ENCODE measurements at places on chromosomes 7 and 10. TPM values are rescaled to one million over a fixed set of nuclear protein-coding genes. Genes with fewer than 3 reads are reported as not detected.

TYSND1 gene
- total RNA-seq, result 15.7 TPM

WEE2 gene
- total RNA-seq, result 0.27 TPM

BRI3 gene
- 15.2 TPM for total RNA-seq

BMPR1A gene
- 76.2 TPM for total RNA-seq

TTYH3 gene
- 87.3 TPM for total RNA-seq

ERVW-1 gene
- total RNA-seq, result not detected

GPR15LG gene
- not detected for total RNA-seq

TMEM236 gene
- total RNA-seq, result 0.44 TPM

ZNF503 gene
- 13.6 TPM for total RNA-seq

GJC3 gene
- not detected for total RNA-seq

SH3PXD2A gene
- total RNA-seq, result 50.5 TPM

OR2A5 gene
- total RNA-seq, result not detected

CNPY1 gene
- not detected for total RNA-seq

MUC12 gene
- total RNA-seq, result not detected

PSD gene
- total RNA-seq, result 49.2 TPM

PLEKHS1 gene
- total RNA-seq, result 0.77 TPM

ACSM6 gene
- not detected for total RNA-seq

PON1 gene
- total RNA-seq, result not detected

MMD2 gene
- 5.7 TPM for total RNA-seq

JAKMIP3 gene
- 1.4 TPM for total RNA-seq

CPA5 gene
- 0.55 TPM for total RNA-seq

IRF5 gene
- 2.3 TPM for total RNA-seq

ABCA13 gene
- total RNA-seq, result 1.8 TPM

CPEB3 gene
- total RNA-seq, result 18.1 TPM

PDLIM1 gene
- total RNA-seq, result 21.5 TPM

DDX21 gene
- total RNA-seq, result 40.9 TPM

ITPRID1 gene
- total RNA-seq, result 0.11 TPM

RBP4 gene
- total RNA-seq, result 7.0 TPM

NUTM2B gene
- total RNA-seq, result 0.66 TPM

SLC26A5 gene
- total RNA-seq, result 0.71 TPM

TAS2R41 gene
- total RNA-seq, result not detected

SFTPA1 gene
- total RNA-seq, result not detected

FZD1 gene
- 24.0 TPM for total RNA-seq

FFAR4 gene
- not detected for total RNA-seq

IFIT1B gene
- 1.0 TPM for total RNA-seq

LAMB4 gene
- total RNA-seq, result 3.7 TPM

NEUROG3 gene
- not detected for total RNA-seq

PPP1R17 gene
- total RNA-seq, result 0.33 TPM

CUTC gene
- total RNA-seq, result 31.0 TPM

UBE3C gene
- total RNA-seq, result 100 TPM

ODAD2 gene
- total RNA-seq, result 3.2 TPM

TSPAN33 gene
- 6.5 TPM for total RNA-seq

USP6NL gene
- total RNA-seq, result 35.7 TPM

PPP1R3A gene
- 11.1 TPM for total RNA-seq

SPDYE16 gene
- total RNA-seq, result 1.2 TPM

EBLN1 gene
- not detected for total RNA-seq

TSPAN15 gene
- total RNA-seq, result 28.1 TPM

RTKN2 gene
- 13.4 TPM for total RNA-seq

GBX1 gene
- total RNA-seq, result not detected

EPO gene
- total RNA-seq, result not detected

SPDYE6 gene
- not detected for total RNA-seq

RELN gene
- total RNA-seq, result 144 TPM

PRR15 gene
- total RNA-seq, result not detected

CLRN3 gene
- total RNA-seq, result not detected

THSD7A gene
- total RNA-seq, result 46.4 TPM

IQUB gene
- total RNA-seq, result 4.2 TPM

LIPF gene
- total RNA-seq, result not detected

CUZD1 gene
- 1.3 TPM for total RNA-seq

TLX1 gene
- not detected for total RNA-seq

Measured in camera-type eye (tissue), 1 donor.